ENCODE measurements at places on chromosomes 6 and 20.

DNA sequence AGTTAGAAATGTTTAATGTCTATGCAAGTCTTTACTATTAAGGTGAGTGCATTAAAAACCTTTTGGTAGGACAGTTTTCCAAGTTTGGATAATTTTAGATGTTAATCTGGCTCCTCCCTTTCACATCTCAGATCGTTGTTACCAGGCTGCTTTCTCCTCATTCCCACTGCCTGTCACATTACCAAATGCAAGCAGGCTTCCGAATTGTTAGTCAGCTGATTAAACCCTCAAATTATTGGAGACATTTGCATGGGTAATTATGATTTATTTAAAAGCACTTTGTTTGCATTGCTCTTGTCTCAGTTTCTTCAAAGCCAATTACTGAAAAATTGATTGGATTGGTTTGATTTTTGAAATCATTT, 816.5 kb downstream of the KIF16B start:
- no peak for DNase-seq

- no peak for DNase-seq
These were observed 215.1 kb upstream of the TBX18 start for GRCh38 chr6:84979541-84979940.

DNA sequence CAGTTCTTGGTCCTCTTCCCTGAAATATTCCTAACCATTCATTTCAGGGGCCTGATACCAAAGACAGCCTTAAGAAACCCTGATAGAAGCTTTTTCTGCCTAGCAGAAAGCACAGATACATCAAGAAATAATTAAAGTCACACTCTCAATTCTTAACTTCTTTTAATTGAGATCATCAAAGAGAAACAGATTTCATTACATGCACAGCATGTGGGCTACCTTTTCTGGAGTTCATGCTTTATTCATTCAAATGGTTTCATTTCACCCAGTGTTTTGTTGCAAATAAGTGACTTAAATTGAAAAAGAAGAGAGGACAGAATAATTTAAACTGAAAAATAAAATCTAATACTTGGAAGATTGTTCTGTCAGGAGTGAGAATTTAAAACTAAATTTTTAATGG, 192.6 kb upstream of the GGTLC1 start:
- DNase-seq = no peak

GRCh38 chr6:168804331-168804730, 363.3 kb downstream of the SMOC2 start:
- DNase-seq = no peak

DNA sequence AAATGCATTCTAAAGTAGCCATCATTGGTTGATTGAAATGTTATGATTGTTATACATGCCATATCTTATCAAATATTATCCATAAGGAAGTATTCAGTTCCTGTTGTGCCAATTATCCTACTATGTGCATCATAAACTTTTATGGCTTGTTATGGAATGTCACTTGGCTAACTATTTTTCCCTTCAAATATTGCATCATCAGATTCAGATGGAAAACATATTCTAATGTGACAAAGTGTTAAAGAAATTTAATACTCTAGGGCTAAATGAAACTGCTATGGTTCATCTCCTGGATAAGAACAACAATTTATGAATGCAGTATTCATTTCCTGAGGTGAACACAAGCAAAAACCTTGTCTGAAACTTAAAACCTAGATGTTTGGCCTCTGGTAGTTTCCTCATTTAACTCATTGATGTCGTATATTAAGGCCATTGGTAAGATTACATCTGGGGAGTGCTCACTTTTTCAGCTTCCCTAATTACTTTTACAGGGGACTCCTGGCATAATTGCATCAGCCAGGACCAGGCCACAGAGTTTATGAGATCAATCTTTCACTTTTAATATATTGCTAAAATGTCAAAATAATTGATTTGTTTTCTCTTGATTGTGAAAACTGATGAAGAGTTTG, 134.9 kb upstream of the CEP162 start:
- DNase-seq = no peak

- DNase-seq = no peak
These were observed 381.9 kb upstream of the EPHA7 start for GRCh38 chr6:93801101-93801847.

GRCh38 chr20:44171775-44172571, 15.0 kb downstream of the JPH2 start:
- no peak for DNase-seq

- no peak for DNase-seq
These were observed 129.0 kb downstream of the MAP3K7 start for GRCh38 chr6:90457867-90458259.

DNA sequence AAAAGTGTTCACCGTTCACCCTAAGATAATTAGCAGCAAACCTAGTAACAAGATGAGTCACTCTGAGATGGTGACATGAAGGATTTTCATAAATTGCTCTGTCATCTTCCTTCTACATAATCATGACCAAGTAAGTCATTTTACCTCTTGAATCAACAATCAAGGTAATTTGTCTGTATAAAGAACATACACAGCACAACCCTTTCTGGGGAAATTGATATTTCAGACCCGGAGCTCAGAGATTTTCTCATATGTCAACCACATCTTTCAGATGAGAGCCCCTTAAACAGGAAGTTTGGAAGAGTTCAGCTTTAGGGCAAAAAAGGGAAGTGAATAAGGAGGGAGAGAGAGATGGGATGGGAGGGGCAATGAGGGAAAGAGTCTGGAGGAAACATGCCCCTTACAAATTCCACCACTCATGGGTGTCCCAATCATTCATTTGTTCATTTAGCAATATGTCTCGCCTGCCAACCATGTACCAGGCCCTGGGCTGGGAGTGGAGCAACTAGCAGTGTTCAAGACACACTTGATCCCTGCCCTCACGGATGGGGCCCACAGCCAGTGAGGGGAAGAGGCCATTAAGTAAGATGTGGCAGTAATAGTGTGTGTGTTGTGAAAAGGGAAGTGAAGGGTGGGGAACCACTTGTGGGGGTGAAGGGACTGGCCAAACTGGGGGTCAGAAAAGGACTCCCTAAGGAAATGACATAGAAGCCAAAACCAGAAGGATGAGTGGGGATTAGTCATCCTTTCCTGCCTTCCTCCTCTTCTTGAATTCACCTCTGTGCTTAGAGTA, 190.9 kb downstream of the MAFB start:
- no peak for DNase-seq

- DNase-seq = no peak
These were observed 105.2 kb downstream of the OR2B2 start for GRCh38 chr6:27806981-27807440.

DNA sequence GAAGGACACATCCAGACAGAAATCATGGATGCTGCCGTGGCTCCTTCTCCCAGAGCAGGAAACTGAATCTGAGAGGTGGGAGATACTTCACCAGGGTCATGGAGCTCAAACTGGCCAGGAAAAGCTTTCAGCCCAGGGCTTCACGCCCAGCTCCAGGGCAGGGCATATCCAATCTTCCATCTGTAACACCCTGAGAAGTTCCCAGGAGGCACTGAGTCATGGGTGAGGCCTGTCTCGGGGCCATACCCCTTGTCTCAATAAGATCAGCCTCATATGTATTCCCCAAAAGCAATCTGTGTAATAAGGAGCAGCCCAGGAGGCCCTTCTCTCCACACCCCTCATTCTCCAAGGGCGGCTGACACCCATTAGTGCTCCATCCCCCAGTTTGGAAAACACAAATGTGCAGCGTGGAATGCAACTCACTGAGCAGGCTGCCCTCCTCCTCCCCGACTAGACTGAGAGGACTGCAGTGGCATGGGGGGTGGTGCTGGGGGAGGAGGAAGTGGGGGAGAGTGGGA, 439.3 kb upstream of the SULF2 start:
- DNase-seq = no peak

- DNase-seq = no peak
These were observed 73.5 kb downstream of the PREX1 start for GRCh38 chr20:48754292-48754691.

DNA sequence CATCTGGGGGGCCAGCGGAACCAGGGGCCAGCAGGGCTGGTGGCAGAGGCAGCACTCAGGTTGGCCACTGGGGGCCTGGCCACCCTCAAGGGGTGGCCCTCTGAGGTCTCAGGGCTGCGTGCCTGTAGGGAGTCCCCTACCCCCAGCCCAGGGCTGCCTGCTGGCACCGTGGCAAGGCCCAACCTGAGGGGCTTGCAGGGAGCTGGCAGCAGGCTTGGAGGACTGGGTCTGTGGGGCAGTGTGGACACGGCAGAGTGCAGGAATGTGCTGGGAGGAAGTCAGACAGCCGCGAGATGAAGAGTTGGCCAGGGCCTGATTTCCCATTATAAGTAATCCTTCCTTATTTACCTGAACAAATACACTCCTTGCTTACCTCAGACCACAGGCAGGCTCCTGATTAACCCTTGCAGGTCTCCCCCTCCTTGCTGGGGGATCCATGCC, at the start of gene SPDEF:
Gene SPDEF (minus strand): TSS at position 299 of the 441 bp plus-strand sequence. CDS start 11,874 bp downstream, outside the sequence.
- DNase-seq = no peak

- DNase-seq = no peak
These were observed 169.8 kb downstream of the SAMD5 start for GRCh38 chr6:147678253-147678652.

DNA sequence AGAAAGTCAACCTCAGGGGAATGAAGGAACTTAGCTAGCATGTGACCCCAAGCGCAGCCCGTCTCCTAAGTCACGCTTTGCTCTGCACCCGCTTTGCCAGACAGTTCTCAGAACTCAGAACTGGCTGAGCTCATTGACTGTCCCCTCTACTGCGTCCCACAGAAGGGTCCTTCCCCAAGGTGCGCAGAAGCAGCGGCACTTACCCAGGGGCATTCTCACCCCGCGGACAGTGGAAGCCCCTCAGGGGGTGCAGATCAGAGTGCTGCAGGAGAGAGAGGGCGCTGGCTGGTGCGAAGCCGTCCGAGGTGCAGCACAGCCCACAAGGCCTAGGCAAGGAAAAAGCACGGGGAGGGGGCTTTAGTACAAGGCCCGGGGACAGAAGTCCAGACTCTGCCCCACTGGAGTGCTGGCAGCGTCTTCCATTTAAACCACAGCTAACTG, 807 bp downstream of the SNHG17 start:
- DNase-seq = no peak

- no peak for DNase-seq
These were observed 37.6 kb downstream of the OR2B6 start for GRCh38 chr6:27994616-27995015.

DNA sequence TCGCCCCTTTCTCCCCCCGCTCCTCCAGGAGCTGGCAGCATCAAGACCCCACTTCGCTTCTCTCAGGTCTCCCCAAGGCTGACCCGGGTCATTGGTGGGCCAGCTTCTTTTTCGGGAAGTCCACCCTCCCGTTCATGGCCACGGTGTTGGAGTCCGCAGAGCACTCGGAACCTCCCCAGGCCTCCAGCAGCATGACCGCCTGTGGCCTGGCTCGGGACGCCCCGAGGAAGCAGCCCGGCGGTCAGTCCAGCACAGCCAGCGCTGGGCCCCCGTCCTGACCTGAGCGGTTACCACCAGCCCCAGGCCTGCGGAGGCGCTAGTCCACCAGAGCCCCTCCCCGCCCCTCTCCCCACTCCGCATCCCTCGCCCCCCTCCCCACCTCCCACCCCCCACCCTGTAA, 1.0 kb downstream of the PPDPF start:
- no peak for DNase-seq

GRCh38 chr20:47361057-47361915, 4.8 kb upstream of the ZMYND8 start:
- DNase-seq = no peak

DNA sequence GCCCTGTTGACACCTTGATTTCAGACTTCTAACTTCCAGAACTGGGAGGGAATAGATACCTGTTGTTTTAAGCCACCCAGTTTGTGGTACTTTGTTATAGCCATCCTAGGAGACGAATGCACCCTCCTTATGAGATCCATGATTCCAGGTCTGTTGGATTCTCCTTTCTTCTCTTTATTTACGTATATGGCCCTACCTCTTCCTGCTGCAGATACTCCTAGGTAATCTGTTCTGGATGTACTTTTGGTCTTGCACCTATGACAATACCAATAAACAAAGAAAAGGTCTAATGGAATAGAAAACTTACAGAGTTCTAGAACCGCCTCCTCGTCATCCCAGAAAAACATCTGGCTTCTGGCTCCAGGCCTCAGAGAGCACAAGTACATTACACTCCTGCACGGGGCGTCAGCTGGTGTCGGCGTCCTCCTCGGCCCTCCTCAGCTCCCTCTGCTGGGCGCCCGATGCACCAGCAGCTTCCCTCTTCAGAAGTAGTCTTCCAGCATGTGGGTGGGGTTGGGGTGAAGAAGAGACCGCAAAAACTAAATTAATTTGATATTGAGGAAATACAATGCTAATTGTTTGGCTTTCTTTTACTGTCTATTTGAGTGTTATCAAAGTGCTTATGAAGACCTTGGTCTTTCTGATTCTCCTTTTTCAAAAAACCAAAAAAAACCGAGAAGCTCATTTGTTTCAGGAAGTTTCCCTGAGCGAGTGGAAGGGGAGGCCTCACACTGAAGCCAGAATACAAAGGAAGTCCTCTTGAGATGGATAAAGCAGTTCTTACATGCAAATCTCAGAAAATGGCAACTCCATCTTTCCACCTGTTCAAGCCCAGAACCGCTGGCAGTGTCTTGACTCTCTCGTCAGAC, 9.7 kb upstream of the ATXN1 start:
- DNase-seq = peak; percentile 33

DNA sequence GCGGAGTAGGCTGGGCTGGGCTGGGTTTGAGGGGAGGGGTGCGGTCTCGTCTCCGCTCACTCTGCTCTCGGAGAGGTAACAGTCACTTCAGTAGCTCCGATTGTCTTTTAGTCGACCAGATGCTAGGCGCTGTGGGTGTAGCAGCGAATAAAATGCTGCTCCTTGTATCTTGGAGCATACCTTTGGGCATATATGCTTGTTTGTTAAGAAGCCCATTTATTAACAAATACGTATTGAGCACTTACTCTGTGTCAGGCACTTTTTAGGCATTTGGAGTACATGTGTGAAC, 545 bp downstream of the ACTR5 start:
- DNase-seq = peak; percentile 33

DNA sequence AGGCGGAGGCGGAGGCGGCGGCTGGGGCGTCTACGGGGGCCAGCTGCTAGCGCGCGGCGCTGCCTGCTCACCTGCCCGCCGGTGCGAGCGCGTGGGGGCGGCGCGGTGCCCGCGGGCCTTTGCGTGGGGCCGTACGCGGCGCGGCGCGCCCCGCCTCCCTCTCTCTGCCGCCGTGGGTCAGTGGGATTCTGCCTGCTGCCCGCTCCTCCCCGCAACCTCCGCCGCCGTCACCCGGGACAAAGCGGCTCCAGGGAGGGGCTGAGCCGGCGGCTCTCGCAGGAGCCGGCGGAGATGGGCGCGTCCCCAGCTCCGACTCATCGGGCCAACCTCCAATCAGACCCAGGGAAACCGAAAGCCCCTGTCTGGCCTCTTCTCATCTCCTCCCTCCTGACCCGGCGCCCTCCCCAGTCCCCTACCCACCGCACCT, at the start of gene RCAN2:
Gene RCAN2 (minus strand): TSS at position 249 of the 427 bp plus-strand sequence.
- peak; percentile 8 for DNase-seq

- no peak for DNase-seq
These were observed 27.9 kb downstream of the PCNA start for GRCh38 chr20:5091902-5092301.

GRCh38 chr20:60306105-60306504, 347.9 kb downstream of the CDH26 start:
- no peak for DNase-seq

DNA sequence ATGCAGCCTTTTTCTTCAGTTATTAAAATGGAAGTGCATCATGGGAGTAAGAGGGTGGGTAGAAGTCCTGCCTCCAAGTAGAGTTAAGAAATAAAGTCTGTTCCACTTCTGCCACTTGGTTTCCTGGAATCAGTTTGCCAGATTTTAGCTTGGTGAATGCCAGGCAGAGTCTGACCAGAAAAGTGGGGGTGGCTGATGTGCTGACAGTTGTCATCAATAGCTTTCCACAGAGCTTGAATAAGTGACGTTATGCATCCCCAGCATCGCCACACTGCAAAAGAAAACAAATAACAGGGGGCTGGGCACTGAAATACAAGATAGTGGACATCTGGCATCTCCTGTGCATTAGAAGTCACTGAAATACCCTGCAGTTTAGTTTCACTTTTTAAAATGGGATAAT, 30.8 kb upstream of the CEP162 start:
- DNase-seq = no peak
